ENCODE measurements at places on chromosomes 4 and X. TPM values are rescaled to one million over a fixed set of nuclear protein-coding genes. Genes with fewer than 3 reads are reported as not detected.

Gene IGFBP7
- total RNA-seq, result 0.86 TPM

Gene TRIM75
- total RNA-seq, result not detected

Gene AR
- total RNA-seq, result 8.1 TPM

Gene BST1
- total RNA-seq, result 0.45 TPM

Gene HSFX3
- total RNA-seq, result not detected

Gene NAA11
- not detected for total RNA-seq

Gene KIF4A
- total RNA-seq, result 77.6 TPM

Gene SERPINA7
- total RNA-seq, result not detected

Gene SPANXB1
- not detected for total RNA-seq

Gene ZCCHC18
- 5.1 TPM for total RNA-seq

Gene EDNRA
- total RNA-seq, result 3.4 TPM

Gene GJB1
- not detected for total RNA-seq

Gene TCEAL7
- 30.8 TPM for total RNA-seq

Gene SYTL4
- 0.39 TPM for total RNA-seq

Gene TMEM154
- 3.0 TPM for total RNA-seq

Gene ERAS
- total RNA-seq, result 0.50 TPM
